ENCODE measurements at places on chromosomes 16 and 17.

DNA sequence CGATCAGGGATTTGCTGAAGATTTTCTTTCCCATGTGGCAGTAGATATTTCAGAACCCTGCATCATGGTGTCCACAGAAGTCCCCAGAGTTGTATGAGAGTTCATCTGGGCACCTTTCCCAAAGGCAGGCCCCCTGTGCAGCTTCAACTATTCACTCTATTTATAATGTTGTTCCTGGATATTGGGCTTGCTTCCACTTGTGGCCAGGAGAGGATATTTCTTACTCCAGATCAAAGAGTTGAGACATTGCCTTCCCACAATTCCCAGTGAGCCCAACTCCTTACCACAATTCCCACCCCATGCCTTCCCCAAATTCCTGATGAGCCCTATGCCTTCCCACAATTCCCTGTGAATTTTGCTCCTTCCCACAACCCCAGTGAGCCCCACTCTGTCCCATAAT lies 206.9 kb downstream of the WWOX start:
- DNase-seq: no peak

- no peak for DNase-seq
Measured at GRCh38 chr17:16482253-16482652, 9.7 kb downstream of the LRRC75A start.

- no peak for DNase-seq
Measured at GRCh38 chr16:85592700-85593493, 20.2 kb upstream of the GSE1 start.

DNA sequence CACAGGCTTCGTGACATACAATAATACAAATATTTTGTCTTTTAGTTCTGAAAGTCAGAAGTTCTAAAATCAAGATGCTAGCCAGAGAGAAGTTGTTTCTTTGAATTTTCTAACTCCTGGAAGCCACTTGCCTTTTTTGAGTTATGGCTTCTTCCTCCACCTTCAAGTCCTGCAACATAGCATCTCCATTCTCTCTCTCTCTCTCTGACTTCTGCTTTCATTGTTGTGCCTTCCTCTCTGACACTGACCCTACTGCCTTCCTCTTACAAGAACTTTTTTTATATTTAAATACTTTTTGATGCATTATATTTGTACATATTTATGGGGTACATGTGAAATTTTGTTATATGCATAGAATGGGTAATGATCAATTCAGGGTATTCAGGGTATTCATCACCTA lies 205.9 kb downstream of the MAP2K6 start:
- DNase-seq: no peak

DNA sequence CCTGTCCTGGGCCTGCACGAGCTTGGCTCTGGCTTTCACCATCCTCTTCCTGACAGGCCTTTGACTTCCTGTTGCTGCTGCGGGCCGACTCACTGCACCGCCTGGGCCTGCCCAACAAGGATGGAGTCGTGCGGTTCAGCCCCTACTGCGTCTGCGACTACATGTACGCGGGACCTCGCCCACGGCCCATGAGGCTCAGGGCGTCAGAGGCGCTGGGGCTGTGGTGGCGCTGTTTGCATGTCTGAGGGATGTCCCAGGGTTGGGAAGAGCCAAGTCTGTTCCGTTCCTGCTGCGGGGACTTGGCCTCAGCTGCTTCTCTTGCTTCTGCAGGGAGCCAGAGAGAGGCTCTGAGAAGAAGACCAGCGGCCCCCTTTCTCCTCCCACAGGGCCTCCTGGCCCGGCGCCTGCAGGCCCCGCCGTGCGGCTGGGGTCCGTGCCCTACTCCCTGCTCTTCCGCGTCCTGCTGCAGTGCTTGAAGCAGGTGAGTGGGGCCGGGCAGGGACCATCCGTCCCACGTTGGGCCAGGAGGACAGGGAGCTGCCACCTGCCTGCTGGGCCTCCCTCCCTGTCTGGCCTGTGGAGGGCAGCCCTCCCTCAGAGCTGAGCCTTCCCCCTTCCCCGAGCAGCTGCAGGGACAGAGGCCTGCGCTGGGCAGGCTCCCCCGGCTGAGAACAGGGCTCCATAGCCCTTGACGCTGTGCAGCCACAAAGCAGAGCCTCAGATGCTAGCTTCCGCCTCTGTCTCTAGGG lies 23.8 kb downstream of the TSC2 start:
- DNase-seq: no peak

DNA sequence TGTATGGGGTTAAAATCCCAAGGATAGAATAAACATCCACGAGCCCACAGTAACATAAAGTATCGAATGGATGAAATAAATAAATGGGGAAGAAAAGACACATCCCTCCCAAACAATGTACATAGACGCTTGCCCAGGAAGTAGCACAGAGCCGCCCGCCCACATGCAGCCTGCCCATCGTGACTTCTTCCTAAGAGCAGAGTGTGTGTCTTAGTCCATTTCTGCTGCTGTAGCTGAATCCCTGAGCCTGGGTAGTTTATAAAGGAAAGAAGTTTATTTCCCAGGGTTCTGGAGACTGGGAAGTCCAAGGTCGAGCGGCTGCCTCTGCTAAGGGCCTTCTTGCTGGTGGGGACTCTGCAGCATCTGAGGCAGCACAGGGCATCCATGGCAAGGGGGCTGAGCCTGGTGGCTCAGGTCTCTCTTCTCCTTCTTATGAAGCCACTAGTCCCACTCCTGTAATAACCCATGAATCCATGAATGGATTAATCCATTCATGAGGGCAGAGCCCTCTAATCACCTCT lies 39.4 kb upstream of the ZNF469 start:
- DNase-seq: no peak

GRCh38 chr17:41689497-41690299 lies 1.0 kb downstream of the EIF1 start:
- peak; percentile 76 for DNase-seq

DNA sequence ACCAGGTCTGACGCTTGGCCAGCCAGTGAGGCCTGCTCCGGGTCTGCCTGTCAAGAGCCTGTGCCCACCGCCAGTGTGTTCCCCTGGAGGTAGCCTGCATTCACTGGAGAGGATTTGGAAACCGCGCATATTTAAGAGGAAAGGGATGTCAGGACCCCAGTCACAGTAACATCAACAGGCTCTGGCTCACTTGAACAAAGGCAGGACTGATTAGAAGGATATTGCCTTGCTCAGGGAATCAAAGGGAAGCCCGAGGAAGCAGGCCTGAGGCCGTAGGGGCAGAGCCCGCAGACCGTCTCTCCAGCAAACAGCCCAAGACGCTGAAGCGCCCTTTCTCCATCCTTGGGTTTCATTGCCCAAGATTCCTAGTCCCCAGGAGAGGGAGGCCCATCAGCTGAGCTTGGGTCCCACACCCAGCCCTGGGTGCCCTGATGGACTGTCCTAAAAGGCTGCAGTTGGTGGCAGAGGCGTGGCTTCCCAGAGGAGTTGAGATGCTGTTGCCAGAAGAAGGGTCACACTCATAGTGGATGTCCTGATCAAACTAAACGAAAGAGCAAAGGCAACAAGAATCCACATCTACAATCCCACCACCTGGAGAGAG lies 23.2 kb downstream of the NT5M start:
- DNase-seq: no peak

All from NCI-H1417 (cell line).